ENCODE measurements at places on chromosomes 16 and 17. TPM values are rescaled to one million over a fixed set of nuclear protein-coding genes. Genes with fewer than 3 reads are reported as not detected.

DNA sequence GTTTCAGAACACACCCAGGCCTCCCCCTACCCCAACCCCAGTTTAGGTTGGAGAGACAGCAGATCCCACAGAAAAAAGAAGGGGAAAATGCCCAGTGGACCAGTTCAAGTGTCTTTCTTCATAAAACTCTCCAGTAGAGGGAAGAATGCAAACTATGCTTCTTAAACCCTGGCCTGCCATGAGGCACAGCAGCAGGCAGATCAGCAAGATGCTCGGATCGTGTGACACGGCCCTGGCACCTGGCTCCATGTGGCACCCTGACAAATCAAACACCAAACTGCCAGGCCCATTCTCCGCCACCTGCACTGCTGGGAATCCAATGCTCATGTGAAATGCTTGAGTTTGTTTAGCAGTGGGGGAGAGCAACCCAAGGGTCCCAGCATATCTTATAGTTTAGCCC, 166.8 kb downstream of the SOX9 start:
- H3K36me3 ChIP-seq = no peaks in the 10 kb centered on the region
- H3K27ac ChIP-seq = no peak overlapping the region
- H3K4me1 ChIP-seq = no peaks in the 10 kb centered on the region

Gene MT3
- total RNA-seq = not detected

GRCh38 chr17:57881783-57882351, 32.0 kb upstream of the MRPS23 start:
- H3K4me3 ChIP-seq = no peak overlapping the region
- no peaks in the 10 kb centered on the region for H3K27me3 ChIP-seq
- peaks cover 44% of the 10 kb centered on the region for H3K4me1 ChIP-seq
- DNase-seq = no peak

DNA sequence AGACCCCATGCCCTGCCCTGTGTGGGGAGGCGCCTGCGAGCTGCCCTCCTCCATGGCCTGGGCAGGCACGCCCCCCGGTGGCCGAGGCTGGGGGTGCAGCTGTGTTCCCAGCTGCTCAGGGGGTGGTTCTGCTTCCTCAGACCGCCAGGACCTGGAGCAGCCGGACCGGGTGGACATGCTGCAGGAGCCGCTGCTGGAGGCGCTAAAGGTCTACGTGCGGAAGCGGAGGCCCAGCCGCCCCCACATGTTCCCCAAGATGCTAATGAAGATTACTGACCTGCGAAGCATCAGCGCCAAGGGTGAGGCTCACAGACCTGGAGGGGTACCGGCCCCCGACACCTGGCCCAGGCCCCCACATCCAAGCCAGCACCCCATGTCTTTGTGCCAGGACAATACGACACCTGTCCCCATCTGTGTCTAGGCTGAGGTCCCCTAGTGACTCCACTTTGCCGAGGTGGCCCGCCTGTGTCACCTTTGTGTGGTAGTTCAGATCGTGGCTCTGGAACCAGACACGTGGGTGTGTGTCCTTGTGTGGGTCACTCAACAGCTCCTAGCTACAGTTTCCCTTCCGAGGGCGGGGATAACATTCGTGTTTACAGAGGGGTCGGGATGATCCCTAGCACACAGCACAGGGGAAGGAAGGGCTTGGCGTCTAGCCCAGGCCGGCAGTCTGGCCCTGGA, 9.3 kb downstream of the GJD3 start:
- H3K27me3 ChIP-seq = no peaks in the 10 kb centered on the region
- peaks cover 17% of the 10 kb centered on the region for H3K4me1 ChIP-seq
- H3K4me3 ChIP-seq = no peak overlapping the region
- peaks cover 13% of the 10 kb centered on the region for H3K36me3 ChIP-seq
- H3K27ac ChIP-seq = no peak overlapping the region

Gene MT1M
- total RNA-seq = not detected

- no peaks in the 10 kb centered on the region for H3K36me3 ChIP-seq
- H3K27ac ChIP-seq = no peak overlapping the region
- H3K27me3 ChIP-seq = peaks cover 19% of the 10 kb centered on the region
- no peak for DNase-seq
- peak overlapping the region; percentile 65 for H3K4me3 ChIP-seq
Observed at GRCh38 chr16:50741225-50741780, 583 bp upstream of the CYLD start.

DNA sequence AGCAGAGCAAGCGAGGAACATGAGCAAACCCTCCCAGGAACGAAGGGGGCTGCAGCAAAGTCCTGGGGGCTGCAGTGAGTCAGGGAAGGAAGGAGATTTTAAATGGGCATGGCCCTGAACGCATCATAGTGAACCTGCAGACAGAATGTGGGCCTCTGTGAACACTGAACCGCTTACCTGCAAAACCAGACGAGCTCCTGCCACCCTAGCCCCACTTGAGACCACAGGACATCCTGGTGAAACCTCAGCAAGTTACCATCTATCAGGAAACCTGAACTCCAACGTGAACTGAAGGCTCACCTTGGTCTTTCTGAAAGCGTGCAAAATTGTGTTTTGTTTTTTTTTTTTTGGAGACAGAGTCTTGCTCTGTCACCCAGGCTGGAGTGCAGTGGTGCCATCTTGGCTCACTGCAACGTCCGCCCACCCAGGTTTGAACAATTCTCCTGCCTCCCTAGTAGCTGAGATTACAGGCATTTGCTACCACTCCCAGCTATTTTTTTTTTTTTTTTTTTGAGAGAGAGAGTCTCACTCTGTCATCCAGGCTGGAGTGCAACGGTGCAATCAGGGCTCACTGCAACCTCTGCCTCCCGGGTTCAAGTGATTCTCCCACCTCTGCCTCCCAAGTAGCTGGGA, 30.8 kb downstream of the FANCA start:
- DNase-seq = no peak
- H3K27ac ChIP-seq = no peak overlapping the region
- no peaks in the 10 kb centered on the region for H3K4me1 ChIP-seq

DNA sequence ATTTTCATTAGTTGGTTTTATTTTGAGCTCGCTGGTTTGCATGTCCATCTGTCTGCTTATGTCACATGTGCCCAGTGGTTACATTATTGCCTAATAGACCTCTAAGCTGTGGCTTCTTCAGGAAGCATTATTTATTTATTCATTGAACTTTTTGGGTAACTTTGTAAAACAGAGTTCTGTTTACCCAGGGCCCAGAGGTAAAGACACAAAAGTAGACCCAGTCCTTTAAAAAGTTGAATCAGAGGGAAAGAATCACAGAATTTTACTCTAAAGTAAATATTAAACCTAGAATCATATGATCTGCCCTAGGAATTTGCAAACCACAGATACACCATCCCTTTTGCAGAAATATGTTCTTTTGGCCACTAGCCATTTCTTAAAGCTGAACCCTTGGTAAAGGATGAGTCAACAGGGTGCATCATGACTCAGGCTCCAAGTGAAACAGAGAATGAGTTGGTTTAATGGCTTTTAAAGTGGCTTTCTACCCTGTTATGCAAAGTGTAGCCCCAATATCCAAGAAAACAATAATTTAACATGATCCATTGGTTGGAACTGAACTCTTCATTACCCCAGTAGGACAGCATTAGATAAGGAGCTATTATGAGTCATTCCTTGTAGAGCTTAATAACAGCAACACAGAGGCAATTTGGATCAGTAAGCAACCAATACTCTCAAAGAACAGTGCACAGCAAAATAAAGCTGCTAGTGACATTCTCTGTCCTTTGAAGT, 236.3 kb downstream of the KCNJ2 start:
- H3K4me3 ChIP-seq = no peak overlapping the region
- H3K36me3 ChIP-seq = no peaks in the 10 kb centered on the region

DNA sequence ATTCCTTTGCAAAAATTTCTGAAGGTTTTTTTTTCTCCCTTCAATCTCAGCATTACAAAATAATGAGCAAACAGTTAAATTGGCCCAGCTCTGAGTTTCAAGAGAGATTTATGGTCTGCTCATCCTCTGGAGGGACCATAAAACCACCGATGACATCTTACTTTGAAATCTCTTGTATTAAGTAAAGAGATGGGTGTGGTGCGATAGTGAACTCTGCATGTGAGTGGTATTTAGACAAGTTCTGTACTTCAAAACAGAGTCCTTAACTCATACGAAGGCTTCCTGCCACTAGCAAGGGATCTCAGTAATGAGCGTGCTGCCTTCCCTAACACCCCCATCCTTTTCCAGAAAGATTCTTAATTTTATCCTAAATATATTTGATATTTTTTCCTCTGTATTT, 2.1 kb downstream of the FAM20A start:
- H3K27me3 ChIP-seq = peaks cover 56% of the 10 kb centered on the region
- no peak overlapping the region for H3K27ac ChIP-seq
- no peaks in the 10 kb centered on the region for H3K36me3 ChIP-seq
- no peak overlapping the region for H3K4me3 ChIP-seq

DNA sequence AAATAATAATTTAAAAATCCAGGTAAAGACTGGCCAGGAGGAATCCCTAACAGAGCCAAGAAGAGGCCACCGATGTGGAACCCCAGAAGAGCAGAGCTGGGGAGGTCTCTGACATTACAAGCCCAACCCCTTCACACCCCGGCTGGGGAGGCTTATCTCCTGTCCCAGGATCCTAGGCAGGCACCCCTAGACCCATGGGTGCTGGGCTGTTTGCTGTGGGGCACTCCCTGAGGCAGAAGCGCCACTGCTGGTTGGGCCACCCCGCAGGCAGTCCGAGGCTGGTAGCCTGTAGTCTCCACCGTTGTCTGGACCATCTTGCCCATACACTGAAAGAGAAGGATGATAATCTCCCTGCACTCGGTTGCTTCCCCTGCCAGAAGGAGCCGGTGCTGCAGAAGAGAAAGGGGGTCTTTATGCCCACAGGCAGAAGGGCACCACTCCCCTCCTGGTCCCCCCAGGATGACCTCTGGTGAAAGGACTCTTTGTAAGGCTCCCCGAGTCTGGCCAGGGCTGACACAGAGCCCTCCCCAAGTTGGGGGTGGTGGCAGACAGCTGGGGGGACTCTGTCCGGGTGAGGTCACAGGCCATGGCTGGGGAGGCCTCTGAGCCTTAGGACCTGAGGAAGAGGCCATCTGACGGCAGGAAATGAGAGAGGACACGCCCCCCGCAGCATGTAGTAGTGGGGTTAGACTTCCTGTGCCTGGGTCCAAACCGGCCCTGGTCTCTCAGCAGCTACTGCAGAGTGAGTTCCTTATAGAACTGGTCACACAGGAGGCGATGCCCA, 34.2 kb downstream of the CFAP20 start:
- H3K36me3 ChIP-seq = no peaks in the 10 kb centered on the region
- H3K27ac ChIP-seq = no peak overlapping the region
- DNase-seq = no peak
- no peak overlapping the region for H3K4me3 ChIP-seq

Gene CLEC19A
- not detected for total RNA-seq

Gene GINS2
- 70.5 TPM for total RNA-seq

DNA sequence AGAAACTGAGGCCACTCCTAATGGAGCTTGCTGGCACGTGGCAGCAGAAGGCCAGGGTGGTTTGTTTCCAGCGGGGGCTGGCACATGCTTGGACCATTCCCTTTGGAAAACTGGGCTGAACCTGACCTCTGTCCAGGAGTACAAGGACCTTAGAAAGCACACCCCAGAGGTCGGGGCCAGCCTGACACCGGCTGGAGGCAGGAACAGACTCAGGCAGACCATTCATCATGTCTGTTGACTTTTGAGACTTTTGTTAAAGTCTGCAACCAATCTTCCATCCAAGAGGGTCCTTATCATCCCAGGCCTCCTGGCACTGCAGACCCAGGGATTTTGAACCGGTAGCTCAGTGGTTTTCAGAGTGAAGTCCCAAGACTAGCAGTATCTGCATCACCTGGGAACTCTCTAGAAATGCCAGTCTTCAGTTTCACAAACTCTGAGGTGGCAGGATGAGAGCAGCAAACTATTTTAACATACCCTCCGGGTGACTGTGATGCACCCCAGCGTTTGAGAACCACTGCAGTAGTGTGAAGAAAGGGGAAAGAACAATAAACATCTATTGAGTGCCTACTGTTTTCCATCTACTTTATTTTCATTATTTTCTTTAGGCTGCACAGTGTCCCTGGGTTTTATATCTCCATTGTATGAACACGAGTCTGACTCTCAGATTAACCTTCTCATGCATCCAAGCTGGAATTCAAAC, 145.3 kb upstream of the PLCG2 start:
- H3K27me3 ChIP-seq = no peaks in the 10 kb centered on the region
- no peak overlapping the region for H3K4me3 ChIP-seq
- no peak for DNase-seq
- H3K4me1 ChIP-seq = peaks cover 8% of the 10 kb centered on the region

- H3K4me1 ChIP-seq = no peaks in the 10 kb centered on the region
- no peaks in the 10 kb centered on the region for H3K36me3 ChIP-seq
- no peak for DNase-seq
Observed at GRCh38 chr16:27228621-27229501, 25.5 kb downstream of the KDM8 start.

GRCh38 chr17:61904094-61904710, 23.6 kb downstream of the INTS2 start:
- no peak for DNase-seq
- no peak overlapping the region for H3K27ac ChIP-seq
- H3K4me1 ChIP-seq = no peaks in the 10 kb centered on the region
- no peak overlapping the region for H3K4me3 ChIP-seq

Measured in A673 (cell line).